ENCODE measurements at places on chromosomes 6 and 20.

GRCh38 chr6:147879031-147879580 lies 370.6 kb downstream of the SAMD5 start:
- DNase-seq = no peak

DNA sequence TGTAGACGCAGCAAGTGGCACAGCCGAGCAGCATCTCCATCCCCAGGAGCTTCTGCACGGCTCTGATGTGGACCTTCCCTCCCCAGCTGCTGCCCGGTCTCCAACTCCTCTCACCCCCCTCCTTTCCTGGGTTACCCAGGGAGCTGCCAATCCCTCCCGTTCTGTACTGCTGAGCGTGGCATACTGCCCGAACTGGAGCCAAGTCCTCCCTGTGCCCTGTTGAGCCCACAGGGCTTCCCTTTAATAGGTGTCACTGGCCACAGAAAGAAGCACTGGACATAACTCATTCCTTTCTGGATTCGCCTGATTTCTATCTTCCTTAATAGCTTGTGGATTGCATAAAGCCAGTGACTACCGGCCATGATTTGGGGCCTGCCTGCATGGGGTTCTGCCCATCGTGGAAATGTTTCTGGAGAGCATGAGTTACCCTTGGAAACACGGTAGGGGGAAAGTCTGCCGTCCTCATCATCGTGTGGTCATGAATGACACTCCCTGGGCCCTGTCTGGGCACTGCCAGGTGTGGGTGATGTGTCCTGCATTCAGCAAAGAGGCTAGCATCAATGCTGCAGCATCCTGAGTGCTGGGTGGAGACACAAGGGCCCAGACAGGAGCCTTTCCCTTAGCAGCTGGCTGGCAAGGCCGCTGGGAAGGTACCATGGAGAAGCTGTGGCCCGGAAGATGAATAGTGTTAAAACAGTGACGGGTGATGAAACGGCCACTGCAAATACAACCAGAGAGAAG lies 189.7 kb downstream of the SYNDIG1 start:
- no peak for DNase-seq

GRCh38 chr6:15893556-15894253 lies 230.9 kb upstream of the DTNBP1 start:
- no peak for DNase-seq

DNA sequence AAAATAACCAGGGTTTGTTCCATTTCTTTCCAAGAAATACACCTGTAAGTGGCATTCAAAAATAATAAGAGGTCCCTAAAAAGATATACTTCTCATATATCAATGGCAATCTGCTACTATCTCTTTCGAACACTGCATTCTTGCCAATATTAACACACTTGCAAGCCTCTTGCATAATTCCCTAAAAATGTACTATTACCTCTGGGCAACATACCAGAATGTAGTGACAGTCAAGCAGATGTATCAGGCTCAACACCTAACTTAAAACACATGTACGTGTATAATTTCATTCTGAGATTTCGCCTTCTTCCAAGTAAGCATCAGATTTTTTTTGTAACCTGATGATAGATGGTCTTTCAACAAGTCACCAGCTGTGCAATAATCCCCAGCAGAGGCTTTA lies 3.4 kb downstream of the CBLN4 start:
- no peak for DNase-seq

DNA sequence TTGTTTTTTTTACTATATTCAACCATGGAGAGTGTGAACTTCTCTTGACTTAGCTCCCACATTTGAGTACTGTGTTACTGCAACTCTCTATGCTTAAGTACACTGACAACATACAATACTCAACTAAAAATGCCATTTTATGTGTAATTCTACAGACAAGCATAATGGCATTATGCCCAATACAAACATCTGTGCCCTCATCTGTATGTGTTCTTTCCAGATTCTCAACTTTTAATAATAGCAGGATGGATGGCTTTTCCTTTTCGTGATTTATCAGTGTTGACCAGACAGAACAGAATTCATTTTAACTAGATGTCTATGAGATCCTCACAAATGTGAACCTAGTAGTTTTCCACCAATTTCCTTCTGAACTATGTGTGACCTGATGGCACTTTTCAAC lies 84.2 kb upstream of the MARCKS start:
- no peak for DNase-seq

DNA sequence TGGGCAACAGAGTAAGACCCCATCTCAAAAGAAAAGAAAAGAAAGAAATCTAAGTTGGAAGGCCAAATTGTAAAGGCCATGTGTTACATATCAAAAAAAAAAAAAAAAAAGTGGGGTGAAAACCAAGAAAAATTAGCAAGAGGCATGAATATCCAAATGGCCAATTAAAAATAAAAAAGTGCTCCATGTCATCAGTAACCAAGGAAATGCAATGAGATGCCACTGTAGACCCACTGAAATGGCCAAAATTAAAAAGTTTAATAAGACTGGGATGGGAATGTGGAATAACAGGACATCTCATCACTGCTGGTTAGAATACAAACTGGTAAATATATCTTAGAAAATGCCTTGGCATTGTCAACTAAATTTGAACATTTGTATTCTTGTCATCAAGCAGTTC lies 30.1 kb upstream of the BCLAF1 start:
- DNase-seq = no peak

- DNase-seq = no peak
These were observed 92.7 kb downstream of the IRF4 start for GRCh38 chr6:484086-484745.

DNA sequence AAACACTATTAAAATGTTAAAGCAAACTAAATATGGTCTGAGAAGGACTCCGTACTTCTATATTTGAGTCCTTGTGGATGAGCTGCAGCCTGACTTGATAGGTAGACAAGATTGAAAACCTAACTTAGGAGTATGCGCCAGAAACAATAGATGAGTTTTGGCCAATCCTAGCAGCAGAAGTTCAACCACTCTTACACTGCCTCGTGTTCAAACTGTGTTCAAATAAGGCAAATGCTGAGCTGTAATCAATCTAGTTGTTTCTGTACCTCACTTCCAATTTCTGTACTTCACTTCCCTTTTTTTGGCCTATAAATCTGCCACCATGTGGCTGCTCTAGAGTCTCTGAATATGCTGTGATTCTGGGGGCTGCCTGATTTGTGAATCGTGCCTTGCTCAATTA lies 13.2 kb upstream of the SERINC1 start:
- DNase-seq = no peak

- peak; percentile 85 for DNase-seq
These were observed 24.7 kb downstream of the TTLL9 start for GRCh38 chr20:31894980-31895675.

GRCh38 chr20:61560361-61560853 lies 308.3 kb downstream of the CDH4 start:
- no peak for DNase-seq

GRCh38 chr6:86728976-86729375 lies 208.4 kb upstream of the HTR1E start:
- no peak for DNase-seq

DNA sequence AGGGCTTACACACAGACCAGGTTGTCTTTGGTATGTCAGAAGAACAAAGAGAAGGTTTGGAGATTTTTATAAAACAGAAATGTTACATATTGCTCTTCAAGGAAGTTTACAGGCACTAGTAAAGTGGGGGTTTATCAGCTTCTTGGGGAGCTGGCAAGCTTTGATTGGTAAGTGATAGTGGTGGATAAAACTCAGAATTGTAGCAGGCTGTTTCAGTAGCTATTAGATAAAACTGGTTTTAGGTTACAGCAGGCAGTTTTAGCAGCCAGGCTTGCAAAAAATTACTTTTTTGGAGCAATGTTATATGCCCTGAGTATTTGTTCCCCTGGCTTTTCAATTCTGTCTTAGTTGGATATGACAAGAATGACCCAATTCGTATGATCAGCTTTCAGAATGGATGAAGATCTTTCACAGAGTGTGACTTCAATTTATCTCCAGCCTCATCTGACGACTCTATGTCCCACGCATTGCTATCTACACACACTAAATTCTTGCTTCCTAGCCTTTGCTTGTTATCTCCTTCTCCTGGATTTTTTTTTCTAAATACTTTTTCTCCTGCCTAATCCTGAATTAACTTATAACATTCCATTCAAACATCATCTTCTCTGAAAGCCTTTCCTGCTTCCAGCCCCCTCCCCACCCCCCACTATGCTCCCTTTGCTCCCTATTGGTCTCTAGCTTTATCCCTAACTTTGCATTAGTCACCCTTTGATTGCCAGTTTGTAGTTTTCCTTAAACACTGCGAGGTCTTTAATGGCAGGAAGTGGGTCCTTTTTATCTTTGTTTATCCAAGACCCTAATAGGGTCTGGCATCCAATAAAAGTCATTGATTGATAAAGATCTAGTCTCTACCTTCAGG lies 1.0 kb upstream of the TOMM34 start:
- DNase-seq = no peak

- no peak for DNase-seq
These were observed 12.2 kb upstream of the SHLD1 start for GRCh38 chr20:5737966-5738365.

DNA sequence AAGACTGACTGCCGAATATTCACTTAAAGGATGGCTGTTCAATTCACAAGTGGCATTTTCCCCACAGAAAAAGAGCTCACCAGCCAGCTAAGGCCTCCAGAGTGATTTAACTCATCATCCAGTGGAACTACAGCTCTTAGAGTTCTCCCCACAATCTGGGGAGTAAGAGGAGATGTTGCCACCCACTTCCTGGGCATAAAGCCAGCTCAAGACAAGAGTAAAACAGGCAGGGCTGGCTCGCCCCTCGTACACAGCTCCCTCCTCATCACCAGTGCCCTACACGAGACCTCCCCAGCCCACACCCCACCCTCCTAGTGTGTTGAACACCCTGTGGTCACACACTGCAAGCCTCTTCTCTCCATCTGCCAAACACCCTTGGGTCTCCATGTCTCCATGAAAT lies 47.2 kb upstream of the IPCEF1 start:
- no peak for DNase-seq

GRCh38 chr6:24689964-24690363 lies 23.1 kb downstream of the ACOT13 start:
- no peak for DNase-seq

GRCh38 chr6:49919261-49919660 lies 44.7 kb downstream of the DEFB114 start:
- no peak for DNase-seq

- DNase-seq = no peak
These were observed 179.2 kb upstream of the FERMT1 start for GRCh38 chr20:6302041-6302440.

DNA sequence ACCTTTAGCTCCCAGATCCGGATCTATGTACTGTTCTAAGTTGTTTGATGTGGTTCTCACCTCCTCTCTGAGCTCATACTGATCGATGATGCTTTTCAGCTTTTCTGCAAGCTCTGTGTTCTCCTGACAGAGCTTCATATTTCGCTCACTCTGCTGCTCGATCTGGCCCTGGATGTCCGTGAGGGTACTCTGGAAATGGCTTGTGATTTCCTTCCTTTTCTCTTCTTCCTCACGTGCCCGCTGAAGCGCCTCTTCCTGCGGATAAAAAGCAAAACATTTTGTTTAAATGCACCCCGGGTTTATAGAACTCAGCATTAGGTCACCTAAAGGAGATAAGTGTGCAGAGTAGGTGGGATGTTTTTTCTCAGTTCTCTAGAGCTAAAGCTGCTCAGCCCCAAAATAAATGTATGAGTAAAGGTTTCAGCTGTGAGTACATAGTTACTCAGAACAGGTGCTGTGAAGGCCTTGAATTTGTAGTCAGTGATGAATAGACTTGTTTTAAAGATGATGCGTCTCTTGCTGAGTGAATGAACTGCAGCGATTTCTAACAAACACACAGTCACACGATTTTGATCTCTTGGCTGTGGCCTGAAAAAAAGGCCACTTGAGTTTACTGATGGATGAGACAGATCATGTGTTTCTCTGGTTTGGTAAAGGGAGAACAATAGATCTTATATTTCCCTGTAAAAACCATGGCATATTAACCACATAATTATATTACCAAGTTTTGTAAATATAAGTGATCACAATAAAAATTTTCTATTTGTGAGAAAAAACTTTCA lies 29.1 kb downstream of the TXLNB start:
- no peak for DNase-seq

- DNase-seq = no peak
These were observed 81.1 kb downstream of the LAMA4 start for GRCh38 chr6:112173221-112173804.

DNA sequence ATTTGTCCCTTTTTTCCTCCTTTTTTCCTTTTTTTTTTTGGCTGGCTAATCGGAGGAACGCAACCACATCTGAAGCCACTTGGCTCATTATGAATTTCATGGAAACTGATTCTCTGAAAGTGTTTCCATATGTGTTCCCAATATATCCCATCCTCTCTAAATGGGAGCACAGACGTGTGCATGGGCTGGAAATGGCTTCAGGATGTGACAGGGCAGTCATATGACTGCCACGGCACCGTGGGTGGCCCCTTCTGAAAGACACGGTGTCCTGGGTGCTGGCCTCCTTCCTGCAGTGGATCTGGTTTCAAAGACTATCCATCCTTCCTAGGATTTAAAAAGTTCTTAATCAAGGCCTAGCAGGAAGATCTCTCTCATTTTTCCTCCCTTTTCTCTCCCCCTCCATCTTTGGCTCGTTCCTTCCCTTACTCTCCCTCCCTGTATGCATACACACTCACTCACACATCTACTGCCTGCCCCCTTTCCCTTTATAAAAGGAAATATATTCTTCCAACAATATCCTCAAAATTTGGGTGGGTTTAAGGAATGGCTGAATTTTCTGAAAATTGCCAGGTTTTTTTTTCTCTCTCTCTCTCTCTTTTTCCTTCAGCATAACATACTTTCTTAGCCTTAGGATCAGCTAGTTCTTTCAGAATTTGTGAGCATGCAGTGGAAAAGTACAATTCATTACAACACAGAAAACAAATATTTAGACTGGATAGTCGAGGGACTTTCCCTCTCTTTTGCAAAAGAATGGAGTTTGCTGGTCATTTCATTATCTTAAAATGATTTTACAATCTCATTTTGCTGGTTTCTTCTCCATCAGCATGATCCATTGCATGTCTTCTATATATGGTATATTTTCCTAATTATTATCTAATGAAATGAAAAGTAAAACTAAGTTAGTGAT lies 161.2 kb upstream of the SUPT3H start:
- DNase-seq = peak; percentile 70

GRCh38 chr6:69100772-69101171 lies 465.7 kb downstream of the ADGRB3 start:
- DNase-seq = no peak

DNA sequence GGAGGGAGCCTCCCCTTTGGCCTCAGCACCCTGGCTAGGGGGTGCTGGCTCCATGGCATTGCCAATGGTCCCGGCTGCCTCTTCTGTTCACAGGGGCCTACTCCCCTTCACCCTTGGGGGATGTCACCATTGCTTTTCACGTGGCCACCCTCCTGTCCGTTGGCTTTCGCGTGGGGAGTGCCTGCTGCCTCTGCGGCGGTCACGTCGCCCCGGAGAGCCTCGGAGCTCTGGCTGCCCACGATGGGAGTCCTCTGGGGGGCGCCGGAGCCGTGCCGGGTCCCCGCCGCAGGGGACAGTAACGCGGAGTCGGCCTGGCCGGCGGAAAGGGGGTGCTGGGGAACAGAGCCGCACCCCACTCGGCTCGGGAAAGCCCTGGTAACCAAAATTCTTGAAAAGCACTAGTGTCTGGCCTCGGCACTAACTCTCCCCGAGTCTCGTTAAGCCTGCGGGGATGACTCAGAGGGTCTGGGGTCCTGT lies 661 bp upstream of the HEBP2 start:
- no peak for DNase-seq

- no peak for DNase-seq
These were observed 21.9 kb upstream of the CD2AP start for GRCh38 chr6:47455533-47456209.

All from lower leg skin (tissue), 4 donors.